T1000 (cell line): ENCODE measurements at places on chromosomes 2 and 18.

DNA sequence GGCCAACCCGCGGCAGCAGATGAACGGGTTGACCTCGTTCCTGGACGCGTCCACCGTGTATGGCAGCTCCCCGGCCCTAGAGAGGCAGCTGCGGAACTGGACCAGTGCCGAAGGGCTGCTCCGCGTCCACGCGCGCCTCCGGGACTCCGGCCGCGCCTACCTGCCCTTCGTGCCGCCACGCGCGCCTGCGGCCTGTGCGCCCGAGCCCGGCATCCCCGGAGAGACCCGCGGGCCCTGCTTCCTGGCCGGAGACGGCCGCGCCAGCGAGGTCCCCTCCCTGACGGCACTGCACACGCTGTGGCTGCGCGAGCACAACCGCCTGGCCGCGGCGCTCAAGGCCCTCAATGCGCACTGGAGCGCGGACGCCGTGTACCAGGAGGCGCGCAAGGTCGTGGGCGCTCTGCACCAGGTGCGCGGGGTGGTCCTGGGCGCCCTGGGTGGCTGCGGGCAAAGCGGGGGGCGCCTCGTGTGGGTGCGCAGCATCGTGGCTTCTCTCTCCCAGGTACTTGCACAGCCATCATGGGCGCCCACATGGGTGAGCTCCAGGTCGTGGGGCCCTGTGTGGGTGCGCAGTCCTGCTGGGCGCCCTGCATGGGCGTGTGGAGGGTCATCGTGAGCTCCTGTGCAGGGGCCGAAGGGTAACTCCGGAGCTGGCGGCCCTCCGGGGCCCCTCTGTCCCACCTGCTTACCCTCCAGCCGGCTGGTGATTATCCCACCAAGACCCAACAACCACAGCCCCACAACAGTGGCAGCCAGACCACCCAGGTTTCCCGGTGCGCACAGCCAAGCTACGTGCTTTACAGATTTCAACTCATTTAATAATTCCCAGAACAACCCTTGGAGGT, 64.2 kb downstream of the TPO start:
- no peak for DNase-seq

DNA sequence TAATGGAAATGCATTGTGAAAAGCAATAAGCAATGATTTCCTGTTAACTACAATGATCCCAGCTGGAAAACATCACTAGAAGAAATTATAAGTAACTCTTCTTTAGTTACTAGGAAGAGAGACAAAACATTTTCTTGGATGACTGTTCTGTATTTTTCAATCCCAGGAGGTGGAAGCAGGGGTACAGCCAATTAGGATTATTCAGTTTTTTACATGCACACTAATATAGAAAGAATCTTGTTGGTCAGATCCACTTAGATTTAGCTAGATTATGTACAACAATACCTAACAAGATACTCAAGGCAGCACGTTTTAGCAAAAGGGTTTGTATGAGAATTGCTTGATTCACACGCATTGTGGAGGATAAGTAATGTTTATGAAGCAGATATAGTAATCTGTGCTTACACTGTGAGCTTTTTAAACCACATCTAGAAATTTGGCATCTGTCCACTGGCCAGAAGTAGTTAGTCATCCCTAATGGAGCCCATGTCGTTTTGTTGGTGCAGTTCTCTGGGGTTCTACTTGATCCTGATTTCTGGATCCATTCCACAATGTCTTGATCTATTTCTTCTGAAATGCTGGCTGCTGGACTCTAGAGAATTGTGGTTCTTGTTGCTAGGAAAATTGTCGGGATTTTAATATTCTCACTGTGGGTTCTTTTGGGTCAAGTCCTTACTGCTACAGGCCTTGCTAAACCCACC, 199.7 kb downstream of the ADCYAP1 start:
- no peak for DNase-seq

DNA sequence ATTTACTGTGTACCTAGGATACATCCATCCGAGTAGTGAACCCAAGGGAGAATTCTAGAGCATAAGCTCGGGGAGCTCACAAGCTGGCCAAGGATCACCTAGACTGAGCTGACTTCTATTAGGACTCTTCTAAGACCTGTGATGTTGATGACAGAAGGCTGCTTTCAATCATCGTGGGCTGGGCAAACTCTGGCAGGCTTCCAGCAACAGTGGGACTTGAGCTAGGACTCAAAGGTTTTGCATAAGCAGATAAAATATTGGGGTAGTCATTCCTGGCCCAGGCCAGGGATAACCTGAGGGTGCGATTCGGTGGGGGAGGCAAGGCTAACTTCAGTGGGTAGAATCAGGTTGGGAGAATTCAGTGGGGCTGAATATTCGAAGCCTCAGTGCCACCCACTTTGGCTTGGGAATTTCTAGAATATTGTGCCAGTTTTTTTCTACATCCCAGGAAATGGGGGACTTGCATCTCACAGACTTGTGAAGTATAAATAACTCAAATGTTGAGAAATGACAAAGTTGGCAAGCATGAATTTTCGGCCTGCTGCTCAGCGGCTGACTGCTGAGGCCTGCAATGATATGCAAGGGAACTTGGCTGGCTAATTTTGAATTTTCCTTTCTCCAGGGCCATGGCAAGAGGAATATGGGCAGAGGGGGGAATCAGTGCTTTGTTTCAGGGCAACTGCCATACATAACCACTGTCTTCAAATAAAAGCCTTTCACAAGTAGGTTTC, 274.3 kb downstream of the PRKCE start:
- DNase-seq: no peak

- no peak for DNase-seq
These were observed 49.2 kb downstream of the SIGLEC15 start for GRCh38 chr18:45874491-45875184.

DNA sequence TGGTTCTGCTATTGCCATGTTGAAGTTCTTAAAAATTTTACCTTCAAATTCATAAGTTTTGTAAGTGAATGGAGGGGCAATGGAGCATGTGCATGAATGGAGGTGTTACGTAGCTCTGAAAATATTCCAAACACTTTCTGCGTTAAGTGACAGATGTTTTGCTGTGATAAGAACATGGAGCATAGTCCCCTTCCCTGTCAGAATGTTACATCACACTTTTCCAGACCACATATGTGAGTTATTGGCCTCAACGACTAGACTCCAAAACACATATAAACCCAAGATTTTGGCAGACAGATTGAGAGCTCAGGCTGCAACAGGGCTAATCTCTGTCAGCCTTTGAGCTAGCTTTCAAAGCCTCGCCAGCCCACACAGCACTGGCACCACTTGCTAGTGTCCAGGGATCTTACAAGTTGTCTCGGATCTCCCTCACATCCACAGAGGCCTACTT, 27.2 kb upstream of the MFSD6 start:
- no peak for DNase-seq

DNA sequence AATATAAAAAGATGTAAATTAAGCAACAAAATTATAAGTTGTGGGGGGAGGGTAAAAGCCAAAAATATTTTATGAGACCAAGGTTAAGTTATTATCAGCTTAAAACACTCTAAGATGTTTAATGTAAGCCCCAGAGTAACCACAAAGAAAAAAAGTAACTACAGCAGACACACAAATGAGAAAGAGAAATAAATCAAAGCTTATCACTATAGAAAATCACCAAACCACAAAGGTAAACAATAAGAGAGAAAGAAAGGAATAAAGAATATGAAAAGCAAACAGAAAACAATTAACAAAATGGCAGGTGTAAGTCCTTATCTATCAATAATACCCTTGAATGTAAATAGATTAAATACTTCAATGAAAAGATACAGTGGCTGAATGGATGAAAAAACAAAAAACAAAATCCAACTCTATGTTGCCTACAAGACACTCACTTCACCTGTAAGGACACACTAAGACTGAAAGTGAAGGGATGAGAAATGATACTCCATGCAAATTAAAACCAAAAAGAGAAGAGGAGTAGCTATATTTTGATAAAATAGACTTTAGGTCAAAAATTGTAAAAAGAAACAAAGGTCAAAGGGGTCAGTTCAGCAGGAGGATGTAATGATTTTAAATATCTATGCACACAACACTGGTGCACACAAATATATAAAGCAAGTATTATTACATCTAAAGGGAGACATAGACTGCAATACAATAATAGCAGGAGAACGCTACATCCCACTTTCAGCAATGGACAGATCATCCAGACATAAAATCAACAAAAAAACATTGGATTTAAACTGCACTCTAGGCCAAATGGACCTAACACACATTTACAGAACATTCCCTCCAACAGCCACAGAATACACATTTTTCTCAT, 80.7 kb downstream of the PTPN2 start:
- DNase-seq: no peak

GRCh38 chr2:118185210-118186109, 97.2 kb downstream of the INSIG2 start:
- no peak for DNase-seq

DNA sequence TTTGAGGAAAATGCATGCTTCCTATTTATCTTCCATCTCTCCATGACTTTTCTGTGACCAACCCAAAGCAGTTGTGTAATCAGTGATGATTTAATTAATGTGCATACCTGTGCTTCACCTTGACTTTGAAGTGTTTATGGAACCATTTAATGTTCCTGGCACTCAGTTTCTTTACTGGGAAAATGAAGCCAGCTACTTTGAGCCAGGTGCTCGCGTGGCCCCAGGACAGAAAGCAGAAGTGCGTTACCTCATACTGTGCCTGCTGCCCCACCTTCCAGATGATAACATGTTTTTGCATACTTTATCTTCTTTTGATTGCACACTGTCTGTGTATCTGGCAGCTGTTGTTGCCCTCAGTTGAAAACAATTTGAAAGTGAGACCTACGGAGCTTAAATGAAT, 61.3 kb downstream of the PMAIP1 start:
- DNase-seq: no peak

GRCh38 chr2:172614932-172615331, 59.0 kb downstream of the PDK1 start:
- DNase-seq: no peak

- DNase-seq: no peak
These were observed 272.6 kb upstream of the ERBB4 start for GRCh38 chr2:212811036-212811805.

- DNase-seq: no peak
These were observed 214.6 kb downstream of the NCK2 start for GRCh38 chr2:105959357-105959756.

DNA sequence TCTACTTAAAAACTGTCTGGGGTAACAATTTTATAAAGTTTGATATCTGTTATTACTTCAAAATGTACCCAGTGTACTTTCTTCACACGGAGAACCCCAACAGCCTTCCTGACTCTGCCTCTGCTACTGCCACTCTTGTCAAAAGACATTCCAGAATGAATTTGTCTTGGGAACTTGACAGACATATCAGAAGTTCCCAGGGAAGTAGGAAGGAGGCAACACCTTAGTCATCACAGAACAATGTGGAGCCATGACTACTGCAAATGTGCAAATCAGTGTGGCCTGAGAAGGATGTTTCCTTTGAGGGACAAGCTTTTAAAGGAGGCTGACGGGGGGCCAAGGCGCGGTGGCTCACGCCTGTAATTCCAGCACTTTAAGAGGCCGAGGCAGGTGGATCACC, 133.8 kb upstream of the RNF152 start:
- DNase-seq: no peak

DNA sequence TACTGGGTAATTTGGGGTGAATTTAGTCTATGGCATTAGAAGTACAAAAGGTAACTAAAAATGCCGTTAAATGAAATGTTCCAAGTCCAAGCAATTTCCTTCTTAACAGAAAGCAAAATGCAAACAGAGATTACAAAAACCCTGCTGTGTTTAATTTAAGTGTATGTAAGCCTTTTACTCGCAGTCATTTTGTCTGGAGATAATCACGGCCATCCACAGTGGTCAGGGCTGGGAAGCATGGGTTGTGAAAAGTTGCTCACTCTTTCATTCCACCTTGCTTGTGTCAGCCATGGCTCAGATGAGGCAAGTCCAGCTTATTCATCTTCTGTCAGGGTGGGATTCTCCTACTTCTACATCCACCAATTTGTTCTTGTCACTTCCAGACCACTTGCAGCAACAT, 983.6 kb upstream of the ZEB2 start:
- DNase-seq: no peak

DNA sequence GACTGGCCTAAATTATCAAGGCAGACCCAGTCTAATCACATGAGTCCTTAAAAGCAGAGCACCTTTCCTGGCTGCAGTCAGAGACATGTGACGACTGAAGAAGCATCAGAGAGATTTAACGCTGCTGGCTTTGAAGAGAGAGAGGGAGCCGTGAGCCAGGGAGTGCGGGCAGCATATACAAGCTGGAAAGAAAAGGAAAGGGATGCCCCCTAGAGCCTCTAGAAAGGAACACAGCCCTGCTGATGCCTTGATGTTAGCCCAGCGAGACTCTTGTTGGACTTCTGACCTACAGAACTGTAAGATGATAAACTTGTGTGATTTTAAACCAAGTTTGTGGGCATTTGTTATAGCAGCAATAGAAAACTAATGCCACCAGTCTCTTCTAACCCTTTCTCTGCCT, 58.1 kb downstream of the HEATR5B start:
- DNase-seq: no peak

DNA sequence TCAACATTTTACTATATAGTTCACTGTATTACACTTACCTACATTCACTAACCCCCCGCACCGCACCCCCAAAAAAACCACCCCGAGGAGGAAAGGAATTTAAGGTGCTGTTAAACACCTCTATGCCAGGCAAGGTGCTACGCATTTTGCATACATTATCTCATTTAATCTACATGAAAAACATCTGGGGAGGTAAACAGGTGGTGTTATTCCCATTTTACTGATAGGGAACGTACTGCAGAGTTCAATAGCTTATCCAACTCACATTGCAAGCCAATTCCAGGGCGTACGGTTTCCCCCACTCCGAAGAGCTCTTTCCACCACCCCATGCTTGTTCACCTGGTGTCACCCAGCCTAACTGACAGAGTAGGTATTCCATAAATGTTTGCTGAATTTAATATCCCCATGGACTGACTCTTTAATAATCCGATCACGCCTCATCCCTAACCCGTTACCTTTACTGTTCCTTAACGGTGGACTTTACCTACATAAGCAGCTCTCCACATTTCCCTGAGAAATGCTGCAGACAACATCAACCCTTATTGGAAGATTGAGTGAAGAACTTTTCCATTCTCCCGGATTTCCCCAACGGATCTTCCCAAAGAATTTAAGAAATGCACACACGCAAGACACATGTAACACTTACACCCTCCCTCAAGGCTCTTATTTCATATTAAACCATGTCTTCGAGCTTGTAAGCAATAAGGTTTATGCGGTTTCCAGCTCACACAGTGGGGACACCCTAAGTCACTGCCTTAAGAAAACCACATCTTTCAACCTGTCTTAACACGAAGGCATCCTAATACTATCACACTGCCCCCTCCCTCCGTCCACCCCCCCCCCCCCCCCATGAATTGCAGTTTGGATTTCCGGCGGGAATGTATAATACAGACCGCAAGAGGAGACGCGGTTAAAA, 1.2 kb downstream of the RAPH1 start:
- DNase-seq: no peak
